ENCODE measurements at places on chromosomes 4 and X.

- DNase-seq, result no peak
These were observed 80.4 kb downstream of the WFS1 start for GRCh38 chr4:6349896-6350603.

DNA sequence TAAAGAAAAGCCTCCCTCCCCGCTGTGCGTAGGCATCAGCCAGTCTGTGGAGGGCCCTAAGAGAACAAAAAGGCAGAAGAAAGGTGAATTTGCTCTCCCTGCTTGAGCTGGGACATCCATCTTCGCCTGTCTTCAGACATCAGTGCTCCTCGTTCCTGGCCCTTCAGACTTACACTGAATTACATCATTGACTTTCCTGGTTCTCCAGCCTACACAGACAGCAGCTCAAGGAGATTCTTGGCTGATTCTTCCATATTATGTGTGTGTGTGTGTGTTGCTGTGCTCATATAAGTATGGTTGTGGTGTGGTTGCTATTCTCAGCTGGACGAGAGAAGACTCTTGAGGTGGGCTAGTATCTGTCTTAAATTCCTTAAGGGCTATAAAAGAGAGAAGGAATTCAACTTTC is 35.5 kb upstream of the CD99L2 start:
- DNase-seq, result no peak

DNA sequence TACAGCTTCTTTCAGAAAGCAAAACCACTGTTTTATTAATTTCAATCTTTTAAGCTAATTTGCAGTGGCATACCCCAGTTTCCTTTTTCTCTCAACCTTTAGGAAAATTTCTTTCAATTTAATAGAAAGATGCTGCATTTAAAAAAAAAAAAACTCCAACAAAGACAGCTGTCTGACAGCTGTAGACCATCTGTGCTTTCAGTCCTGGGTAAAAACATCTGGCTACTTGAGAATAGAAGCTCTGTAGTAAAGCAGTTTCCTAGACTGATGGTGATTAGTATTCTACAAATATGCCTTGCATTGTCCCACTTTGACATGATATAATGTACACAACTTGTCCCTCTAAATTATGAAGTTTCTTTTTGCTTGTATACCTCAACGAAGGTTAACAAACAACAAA is 197.8 kb downstream of the EDA start:
- no peak for DNase-seq

DNA sequence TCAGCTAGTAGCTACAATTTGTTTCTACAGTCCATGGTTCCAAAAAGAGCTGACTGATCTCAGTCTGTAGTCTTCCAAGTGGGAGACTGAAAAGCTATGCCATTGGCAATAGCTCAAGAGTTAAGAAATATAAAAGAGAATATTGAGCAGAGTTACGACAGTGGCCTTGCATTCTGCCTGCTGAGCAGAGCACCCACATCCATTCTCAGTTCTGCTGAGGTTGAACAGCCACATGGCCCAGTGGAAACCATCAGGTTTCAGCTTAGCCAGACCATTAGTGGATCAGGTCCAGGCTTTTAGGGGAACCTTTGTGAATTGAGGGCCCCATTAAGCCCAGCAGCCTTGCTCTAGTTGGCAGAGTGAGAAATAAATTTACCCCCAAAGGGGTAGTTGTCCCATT is 28.1 kb downstream of the ZNF81 start:
- no peak for DNase-seq

DNA sequence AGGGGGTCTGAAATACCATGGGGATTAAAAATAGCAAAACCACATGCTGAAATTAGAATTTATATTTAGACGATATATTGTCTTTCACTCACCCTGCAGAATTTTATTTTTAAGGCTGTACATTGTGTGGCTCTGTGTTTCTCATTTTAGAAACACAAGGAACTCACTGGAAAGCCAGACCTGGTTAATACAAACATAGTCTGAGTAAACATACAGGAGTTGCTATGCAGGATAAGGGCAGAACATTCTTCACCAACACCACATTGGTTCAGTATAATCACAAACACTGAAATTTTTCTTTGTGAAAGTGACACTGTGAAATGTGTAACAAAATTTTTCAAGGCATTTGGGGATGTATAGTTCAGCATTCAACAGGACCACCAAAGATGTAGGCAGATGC is 115.5 kb downstream of the ARX start:
- no peak for DNase-seq

- no peak for DNase-seq
These were observed 5.5 kb downstream of the MPP1 start for GRCh38 chrX:154799556-154800348.

GRCh38 chr4:21090094-21090666 is 389.9 kb downstream of the PACRGL start:
- no peak for DNase-seq

GRCh38 chrX:107603429-107604159 is 24.7 kb upstream of the PRPS1 start:
- no peak for DNase-seq

DNA sequence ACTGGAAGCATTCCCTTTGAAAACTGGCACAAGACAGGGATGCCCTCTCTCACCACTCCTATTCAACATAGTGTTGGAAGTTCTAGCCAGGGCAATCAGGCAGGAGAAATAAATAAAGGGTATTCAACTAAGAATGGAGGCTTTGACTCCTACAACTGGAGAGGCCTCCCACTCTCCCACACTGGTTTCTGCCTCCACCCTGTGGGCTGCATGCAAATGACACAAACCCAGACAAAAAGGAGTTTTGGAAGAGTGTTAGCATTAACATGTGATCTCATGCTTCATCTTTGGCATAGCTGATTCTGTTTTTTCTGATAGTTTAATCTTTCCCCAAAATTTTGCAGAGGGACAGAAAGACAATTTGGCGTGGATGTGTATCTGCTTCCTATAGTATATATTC is 80.8 kb upstream of the IQCM start:
- DNase-seq, result no peak

- DNase-seq, result no peak
These were observed 474.0 kb upstream of the NDST3 start for GRCh38 chr4:117560329-117560728.

DNA sequence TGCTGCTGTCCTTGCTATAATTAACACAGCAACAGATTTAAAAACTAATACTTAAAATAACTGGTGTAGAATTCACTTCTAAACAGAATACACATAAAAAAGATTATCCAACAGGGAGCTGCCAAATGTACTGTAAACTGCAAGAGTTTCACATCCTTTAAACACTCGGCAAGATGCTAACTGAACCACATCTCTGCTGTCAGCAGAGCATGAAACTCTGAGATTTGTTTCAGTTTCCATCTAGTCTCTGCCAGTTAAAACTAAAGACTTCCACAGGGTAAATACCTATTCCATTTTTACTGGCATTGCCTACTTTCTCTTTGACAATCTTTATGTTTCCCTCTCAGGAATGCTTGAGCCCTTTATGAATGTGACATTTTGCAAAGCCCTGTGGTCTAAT is 127.7 kb downstream of the SLC7A11 start:
- DNase-seq, result no peak

DNA sequence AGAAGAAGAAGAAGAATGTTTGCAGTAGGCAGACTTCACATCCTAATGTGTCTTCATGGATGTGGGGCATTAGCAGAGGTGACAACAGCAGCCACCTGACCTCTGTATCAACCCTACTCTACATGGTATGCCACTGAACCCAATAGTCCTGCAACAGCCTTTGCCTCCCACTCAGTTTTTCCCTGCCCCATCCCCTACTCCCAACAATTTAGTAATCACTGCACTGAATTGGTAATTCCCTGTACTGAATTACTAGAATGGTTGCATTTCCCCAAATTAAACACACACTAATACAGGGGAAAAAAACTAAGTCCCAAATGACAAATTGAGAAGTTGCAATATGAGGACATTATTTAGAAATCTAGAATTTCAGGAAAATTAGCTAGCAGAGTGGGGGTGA is 31.4 kb upstream of the FAM241A start:
- no peak for DNase-seq

DNA sequence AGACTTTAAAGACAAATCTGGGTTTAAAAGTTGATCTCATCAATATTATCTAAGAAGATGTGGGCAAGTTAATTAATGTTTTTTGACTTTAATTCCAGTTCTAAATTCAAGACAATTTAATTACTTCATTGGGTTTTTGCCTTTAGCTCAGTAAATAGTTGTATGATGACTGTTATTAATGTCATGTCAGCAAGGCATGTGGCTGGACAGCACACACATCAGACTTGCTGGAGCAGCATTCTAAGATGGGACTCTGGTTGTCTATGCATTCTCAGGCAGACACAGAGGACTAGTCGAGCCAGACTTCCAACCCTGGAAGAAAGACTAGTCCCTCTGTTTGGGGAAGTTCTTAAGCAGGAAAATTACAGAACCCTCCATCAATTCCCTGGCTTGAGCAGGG is 180.7 kb upstream of the GK2 start:
- DNase-seq, result no peak

GRCh38 chr4:181138116-181138515 is 1105.1 kb upstream of the TENM3 start:
- no peak for DNase-seq

DNA sequence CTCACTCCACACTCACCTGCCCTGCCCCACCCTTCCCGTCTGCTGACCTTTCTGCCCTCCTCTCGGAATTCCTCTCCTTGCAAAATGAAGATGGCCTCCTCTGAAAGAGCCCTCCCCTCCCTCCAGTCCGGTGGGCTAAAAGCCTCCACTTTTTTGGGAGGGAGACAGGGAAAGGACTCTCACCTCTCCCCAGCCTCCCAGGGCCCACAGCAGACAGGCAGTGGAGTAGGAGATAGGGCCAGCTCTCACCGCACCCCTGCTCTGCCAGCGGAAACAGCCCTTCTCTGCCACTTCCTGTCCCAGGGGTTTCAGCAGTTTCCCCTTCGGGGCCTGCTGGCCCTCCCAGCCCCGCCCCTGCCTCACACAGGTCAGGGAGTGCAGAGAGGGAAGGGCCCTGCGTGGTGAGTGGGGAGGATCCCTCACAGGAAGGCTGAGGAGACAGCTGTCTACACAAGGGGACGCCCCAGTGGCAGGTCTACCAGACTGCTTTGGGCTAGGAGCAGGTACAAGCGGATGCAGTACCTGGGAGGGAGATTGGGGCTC is 18.2 kb downstream of the ELF4 start:
- DNase-seq, result no peak

GRCh38 chr4:169286562-169287301 is 16.0 kb upstream of the SH3RF1 start:
- DNase-seq, result no peak

GRCh38 chr4:138852681-138853080 is 162.9 kb upstream of the NOCT start:
- DNase-seq, result no peak

DNA sequence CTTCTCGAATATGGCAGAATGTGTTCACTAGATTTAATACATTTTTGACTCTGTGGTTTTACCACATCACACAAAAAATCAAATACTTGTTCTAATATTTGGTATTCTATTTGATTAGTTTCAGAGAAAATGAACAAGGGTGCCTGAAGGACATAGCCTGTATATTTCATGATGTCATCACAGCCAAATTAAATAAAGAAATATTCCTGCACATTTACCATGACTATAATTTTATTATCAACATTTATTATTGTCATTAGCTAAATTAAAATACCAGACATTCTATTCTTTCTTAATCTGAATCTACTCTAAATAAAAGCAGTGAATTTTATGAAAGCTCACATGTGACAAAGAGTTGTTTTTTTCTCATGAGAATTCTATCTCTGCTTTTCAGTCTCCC is 980.5 kb downstream of the PCDH18 start:
- DNase-seq, result no peak

- no peak for DNase-seq
These were observed 259.0 kb upstream of the PCDH7 start for GRCh38 chr4:30461218-30461617.

GRCh38 chr4:87657525-87657924 is 7.4 kb downstream of the DMP1 start:
- no peak for DNase-seq

DNA sequence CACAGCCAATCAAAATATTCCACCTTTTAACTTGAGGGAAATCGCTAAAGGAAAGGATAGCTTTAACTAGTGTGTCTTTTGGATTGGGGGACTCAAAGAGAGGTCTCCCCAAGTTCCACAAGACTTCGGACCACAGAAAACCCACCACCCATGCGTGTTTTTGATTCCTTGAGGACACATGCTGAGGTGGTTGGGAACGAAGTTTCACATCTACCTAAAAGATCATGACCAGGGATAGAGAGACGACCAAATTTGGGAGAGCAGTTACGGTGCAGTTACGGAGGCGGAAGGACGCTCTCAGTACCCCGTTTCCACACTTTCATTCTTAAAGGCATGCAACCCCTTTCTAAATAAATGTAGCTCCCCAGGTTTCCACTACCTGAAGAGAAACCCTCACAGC is 1.1 kb downstream of the PCYT1B start:
- no peak for DNase-seq

- peak; percentile 75 for DNase-seq
These were observed 2.0 kb downstream of the TMEM255A start for GRCh38 chrX:120308959-120309872.

DNA sequence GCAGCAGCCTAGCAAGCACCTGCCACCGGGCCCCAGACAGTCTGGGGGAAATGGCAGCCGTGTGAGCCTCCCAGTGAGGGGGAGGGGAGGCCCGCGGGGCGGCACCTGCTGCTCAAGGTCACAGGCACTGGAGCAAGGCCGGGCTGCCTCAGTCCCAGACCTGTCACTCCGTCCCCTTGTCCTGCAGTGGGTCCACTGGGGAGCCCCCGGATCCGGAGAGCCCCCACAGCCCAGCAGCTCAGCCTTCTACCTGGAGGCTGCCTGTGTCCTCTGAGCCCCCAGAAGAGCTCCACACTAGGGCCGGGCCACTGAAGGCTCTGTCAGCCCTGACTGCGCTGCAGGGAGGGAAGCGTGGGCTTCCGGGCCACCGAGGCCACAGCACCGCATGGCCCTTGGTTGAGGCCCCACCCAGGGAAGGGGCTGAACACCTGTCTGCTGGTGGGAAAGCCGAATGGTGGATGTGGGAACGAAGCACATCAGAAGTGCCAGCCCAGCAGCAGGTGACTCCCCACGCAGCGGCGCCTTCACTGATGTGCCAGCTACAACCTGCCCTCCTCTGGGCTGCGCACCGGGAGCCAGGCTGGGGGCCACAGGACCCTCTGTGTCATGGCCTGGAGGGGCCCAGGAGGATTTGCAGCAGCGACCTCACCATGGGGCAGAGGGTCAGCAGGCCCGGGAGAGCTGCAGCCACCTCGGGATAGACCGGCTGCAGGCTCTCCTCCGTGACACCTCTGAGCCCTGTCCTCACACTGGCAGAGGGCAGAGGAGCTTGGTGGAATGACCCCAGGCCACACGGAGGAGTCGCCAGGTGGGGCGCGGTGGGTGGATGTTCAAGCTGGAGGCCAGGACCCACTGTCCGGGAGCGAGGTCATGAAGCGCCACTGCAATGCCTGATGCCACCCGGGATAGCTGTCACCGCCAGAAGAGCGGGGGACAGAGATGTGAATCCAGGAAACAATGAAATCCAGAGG is 35.0 kb upstream of the MXD4 start:
- DNase-seq, result no peak

GRCh38 chr4:148445071-148445859 is 3.1 kb upstream of the NR3C2 start:
- peak; percentile 59 for DNase-seq

- DNase-seq, result peak; percentile 39
These were observed 3.1 kb upstream of the P2RY4 start for GRCh38 chrX:70262952-70263567.

GRCh38 chr4:8580321-8581093 is at the start of gene GPR78:
GPR78 (plus strand) TSS chr4:8580392; CDS start chr4:8580983, 591 bp downstream.
- no peak for DNase-seq

GRCh38 chr4:38188631-38189101 is 228.5 kb downstream of the PTTG2 start:
- no peak for DNase-seq

GRCh38 chr4:1011022-1011665 is at the start of gene FGFRL1:
FGFRL1 (plus strand) TSS chr4:1011626; CDS start chr4:1012486, 860 bp downstream.
- peak; percentile 76 for DNase-seq

Measured in breast epithelium (tissue), 4 donors.